ENCODE measurements at places on chromosomes 5 and 9. TPM values are rescaled to one million over a fixed set of nuclear protein-coding genes. Genes with fewer than 3 reads are reported as not detected.

DNA sequence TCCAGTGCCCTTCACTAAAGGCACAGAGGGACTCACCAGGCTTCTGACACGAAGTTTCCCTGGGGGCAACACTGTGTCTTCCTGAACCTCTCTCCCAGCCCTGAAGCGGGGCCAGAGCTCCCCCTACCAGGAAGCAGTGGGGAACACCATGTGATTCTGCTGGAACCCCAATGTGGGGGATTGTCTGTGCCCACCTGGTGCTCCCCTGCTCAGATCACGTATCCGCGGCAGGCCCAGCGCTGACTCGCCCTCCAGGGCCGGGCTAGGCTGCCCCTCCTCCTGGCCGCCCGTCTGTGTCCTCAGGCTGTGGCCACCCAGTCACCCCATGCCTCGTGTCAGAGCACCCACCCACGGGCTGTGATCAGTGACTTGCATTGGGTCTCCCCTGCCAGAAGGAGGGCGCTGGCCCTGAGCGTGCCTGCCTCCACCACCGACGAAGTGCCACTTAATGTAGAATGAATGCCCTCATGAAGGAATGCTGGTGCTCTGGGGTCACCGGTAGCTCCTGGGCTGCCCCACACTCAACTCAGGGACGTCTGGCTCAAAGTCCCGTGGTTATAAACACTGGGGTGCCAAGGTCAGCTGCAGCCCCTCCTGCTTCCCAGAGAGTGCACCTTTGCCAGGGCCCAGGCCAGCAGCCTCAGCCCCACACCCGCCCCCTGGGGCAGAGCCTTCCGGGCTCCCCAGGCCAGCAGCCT, 22.1 kb downstream of the SARDH start:
- no peak for DNase-seq

DNA sequence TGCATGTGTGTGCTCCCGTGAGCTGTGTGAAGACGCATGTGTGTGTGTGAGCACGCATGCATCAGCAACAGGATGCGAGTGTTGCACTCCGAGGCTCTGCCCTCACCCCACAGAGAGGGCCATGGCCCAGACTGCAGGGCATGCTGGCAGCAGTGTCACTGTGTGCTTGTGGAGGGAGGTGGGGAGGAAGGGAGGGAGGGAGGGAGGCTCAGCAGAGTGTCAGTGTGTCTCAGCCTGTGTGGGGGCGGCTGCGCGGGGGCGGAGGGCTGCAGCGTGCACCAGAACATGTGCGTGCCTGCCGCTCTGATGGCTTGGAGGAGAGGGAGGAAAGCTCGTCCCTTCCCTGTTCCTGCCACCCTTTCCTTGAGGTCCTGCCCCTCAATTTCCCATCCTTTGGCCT, 5.3 kb downstream of the CAMK2A start:
- no peak for DNase-seq

PPP3R2 gene
- not detected for total RNA-seq

IFNK gene
- not detected for total RNA-seq

FAM200C gene
- 2.5 TPM for total RNA-seq

MRPL36 gene
- total RNA-seq, result 50.1 TPM

DNA sequence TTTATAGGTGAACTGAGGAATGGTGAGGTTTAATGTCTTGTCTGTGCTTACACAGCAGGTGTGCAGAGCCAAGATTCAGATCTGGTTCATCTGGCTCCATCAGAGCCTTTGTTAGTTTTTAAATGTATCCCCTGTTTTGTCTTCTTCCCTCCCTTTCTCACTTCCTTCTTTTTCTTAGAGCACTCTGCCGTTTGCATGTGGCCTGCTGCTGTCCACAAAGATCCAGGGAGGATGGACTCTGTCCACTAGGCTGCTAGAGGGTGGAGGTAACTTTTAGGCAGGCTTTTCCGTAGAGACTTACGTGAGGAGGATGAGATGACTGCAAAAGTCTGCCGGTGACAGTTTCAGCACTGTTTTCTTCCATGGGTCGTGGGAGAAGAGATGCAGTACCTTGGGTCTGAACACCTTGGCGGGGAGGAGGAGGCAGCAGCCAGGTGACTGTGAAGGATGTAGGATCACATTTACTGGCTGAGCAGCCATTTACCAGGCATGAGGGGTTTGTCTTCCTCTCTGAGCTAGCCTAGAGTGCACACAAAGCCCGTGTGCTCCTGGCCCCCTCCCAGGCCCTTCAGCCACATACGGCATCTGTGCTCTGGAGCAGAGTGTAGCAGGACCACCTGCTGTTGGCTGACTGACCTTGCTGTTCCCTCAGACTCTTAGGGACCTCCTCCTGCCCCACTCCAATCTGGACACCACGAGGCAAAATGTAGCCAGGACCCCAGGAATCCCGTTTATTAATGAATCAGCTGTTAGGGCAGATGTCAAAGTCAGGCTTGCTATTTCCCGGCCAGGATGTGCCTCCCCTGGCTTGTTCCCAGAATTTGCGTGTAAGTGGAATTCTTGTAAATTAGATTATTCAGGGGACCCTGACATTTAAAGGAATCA, 1.8 kb downstream of the NTMT1 start:
- DNase-seq, result no peak

GRCh38 chr9:90724880-90725279, 76.7 kb upstream of the SYK start:
- DNase-seq, result no peak

FAM221B gene
- total RNA-seq, result not detected

- peak; percentile 67 for DNase-seq
Measured at GRCh38 chr5:137604348-137605095, 105.4 kb upstream of the SPOCK1 start.

DNA sequence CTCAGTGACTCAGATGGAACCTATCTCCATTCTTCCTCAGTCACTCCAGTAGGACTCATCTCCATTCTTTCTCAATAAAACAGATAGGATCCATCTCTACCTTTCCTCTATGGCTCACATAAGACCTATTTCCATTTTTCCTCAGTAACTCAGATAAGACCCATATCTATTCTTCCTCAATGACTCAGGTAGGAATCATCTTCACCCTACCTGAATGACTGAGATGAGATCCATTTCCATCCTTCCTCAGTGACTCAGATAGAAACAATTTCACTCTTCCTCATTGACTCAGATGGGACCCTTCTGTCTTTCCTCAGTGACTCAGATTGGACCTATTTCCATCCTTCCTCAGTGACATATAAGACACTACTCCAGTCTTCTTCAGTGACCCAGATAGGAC, 165.1 kb downstream of the FBXO4 start:
- DNase-seq, result no peak

- DNase-seq, result no peak
Measured at GRCh38 chr9:137986268-137987099, 108.9 kb downstream of the CACNA1B start.

GRCh38 chr5:89723907-89724306, 685.6 kb downstream of the CETN3 start:
- DNase-seq, result no peak

GRCh38 chr9:99400184-99400731, 178.2 kb downstream of the SEC61B start:
- no peak for DNase-seq

LHX3 gene
- total RNA-seq, result not detected

GRCh38 chr5:78573318-78573717, 75.3 kb downstream of the LHFPL2 start:
- DNase-seq, result peak; percentile 65

DNA sequence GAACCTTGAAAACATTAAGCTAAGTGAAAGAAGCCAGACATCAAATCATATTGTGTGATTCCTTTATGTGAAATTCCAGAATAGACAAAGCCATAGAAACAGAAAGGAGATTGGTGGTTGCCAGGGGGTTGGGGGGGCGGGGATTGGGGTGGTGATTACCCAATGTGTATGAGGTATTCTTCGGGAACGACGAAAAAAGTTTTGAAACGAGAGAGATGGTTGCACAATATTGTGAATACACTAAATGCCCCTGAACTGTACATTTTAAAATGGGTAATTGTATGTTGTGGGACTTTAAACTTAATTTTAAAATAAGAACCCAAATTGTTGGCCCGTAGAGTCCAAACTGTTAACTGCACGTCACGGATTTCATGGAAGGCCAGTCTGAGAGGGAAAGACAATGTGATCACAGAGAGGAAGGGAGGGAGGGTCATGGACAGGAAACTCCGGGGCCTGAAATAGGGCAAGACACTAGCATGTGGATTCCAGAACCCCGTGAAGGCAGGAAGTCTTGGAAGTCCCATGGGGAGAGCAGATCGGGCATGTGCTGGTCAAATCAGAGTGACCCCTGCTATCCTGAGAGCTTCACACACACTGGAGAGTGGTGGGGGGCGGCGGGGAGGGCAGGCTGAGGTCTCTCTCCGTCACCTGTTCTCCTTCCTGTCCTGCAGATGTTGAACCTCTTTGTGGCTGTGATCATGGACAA, 218.4 kb downstream of the CACNA1B start:
- DNase-seq, result peak; percentile 64

GRCh38 chr5:151096001-151096373, 15.2 kb upstream of the TNIP1 start:
- no peak for DNase-seq

SPINK1 gene
- not detected for total RNA-seq

- no peak for DNase-seq
Measured at GRCh38 chr9:32264170-32264864, 120.1 kb upstream of the ACO1 start.

DNA sequence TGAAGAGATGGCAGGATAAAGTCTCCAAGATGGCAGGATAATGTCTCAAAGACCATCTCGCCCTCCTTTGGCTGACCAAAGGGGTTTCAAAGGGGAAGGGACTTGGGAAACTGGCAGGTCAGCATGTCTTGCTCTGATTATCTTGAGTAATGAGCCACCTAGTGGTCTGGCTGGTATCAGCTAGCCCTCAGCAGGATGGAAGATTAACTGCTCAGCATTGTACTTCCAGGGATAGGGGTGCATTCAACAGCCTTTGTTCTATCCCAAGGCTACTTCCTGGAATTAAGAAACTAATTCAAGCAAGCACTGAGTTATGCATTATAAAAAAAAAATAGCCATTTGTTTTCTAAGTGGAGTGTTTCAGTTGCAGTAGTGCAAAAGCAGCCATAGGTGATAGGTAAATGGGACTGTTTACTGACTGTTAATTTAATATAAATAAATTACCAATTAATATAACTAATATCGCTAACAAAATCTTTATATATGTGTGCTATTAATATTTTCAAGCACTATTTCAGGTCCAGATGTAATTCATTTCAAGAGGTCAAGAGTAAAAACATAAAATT, 555.5 kb downstream of the CDH9 start:
- no peak for DNase-seq

DNA sequence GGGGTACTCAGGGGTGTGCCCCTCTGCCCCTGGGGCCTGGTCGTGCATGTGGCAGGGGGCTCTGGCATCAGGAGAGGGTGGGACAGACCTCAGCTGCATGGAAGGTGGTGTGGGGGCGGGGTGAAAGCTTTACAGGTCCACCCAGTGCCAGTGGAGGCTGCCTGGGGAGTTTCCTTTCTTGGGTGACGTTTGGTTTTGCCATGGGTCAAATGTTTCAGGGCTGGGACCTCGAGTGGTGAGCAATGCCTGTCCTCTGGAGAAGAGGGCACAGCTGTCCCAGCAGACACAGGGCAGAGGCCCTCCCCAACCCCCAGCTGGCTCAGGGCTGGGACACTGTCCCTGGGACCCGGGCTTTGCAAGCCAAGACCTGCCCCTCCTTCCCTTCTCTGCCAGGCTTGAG, 3.6 kb downstream of the RXRA start:
- no peak for DNase-seq

BTNL8 gene
- total RNA-seq, result not detected

- DNase-seq, result peak; percentile 58
Measured at GRCh38 chr5:2876183-2876582, 124.7 kb upstream of the IRX2 start.

GRCh38 chr9:86772635-86772993, 174.7 kb downstream of the GAS1 start:
- no peak for DNase-seq

DNA sequence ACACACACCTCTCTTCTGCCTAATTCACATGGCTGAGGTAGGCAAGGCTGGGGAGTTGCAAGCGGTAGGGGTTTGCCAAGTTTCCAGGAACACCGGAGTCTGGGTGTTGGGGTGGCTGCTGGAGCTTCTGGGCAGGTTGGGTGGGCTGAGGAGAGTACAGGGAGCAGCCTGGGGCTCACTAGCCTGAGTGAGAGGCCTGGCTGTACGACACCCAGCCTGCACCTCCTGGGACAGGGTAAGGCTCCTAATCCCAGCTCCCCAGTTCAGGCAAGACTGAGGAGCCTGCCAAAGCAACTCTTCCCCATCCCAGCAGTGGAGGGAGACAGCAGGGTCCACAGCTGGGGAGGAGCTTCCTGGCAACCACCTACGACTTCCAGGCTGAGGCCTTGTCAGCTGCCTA, 8.0 kb downstream of the SPAAR start:
- no peak for DNase-seq

DNA sequence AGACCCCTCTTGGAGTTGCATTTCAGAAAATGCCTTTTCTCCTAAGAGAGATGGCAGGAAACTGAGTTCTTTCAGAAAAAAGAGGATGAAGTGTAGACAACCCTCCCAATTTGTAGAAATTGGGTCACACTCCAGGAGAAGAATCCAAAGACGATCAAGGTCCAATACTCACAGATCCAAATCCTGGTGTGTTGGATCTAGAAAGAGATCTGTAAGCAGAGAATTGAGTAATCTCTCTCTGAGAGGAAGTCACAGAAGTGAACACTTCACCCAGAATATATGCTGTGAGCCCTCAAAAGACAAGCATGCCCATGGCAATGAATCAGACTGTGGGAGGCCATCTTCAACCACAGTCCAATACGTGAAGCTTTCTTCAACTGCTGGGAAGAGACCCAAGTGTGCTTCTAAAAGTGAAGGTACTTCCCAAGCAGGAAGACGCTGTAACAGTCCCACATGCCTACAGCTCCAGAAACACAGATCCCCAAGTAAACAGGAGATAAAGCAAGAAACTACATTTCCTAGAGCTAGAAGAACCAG, 182.7 kb downstream of the SMC2 start:
- no peak for DNase-seq

N4BP3 gene
- 4.9 TPM for total RNA-seq

GRCh38 chr5:97131139-97131710, 11.2 kb downstream of the LIX1 start:
- DNase-seq, result no peak

DNA sequence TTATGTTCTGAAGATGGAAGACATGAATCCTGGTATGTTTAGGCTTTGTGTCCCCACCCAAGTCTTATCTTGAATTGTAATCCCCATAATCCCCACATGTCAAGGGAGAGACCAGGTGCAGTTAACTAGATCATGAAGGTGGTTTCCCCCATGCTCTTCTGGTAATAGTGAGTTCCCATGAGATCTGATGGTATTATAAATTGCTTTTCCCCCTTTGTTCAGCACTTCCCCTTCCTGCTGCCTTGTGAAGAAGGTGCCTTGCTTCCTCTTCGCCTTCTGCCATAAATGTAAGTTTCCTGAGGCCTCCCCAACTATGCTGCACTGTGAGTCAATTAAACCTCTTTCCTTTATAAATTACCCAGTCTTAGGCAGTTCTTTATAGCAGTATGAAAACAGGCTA, 229.0 kb downstream of the ARL15 start:
- DNase-seq, result no peak

- DNase-seq, result no peak
Measured at GRCh38 chr5:151264113-151264512, 11.1 kb downstream of the GM2A start.

- DNase-seq, result no peak
Measured at GRCh38 chr5:171667341-171668096, 118.1 kb upstream of the SMIM23 start.
